ENCODE measurements at places on chromosomes 2 and 18.
A peak's percentile ranks its signal among the peaks of the same experiment; 100 is the strongest.

DNA sequence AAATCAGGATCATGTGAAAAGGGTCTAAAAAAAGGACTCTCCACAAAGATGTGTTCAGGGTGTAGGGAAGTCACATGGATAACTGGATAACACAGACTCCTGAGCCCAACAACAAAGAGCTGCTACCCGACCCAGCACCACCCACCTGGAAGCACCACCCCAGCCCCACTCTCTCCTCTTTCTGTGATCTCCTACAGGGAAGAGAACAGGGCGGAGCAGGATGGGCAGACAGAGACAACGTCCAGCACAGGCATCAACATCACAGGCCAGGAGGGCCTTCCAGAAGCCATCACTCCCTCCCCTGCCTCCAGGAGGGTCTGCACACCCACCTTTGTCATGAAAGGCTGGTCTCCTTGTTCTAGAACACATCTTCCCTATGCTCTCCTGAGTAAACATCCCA, 1.3 kb upstream of the CIB4 start:
- DNase-seq = no peak

- no peak for DNase-seq
These were observed 125.7 kb downstream of the KCTD1 start for GRCh38 chr18:26422472-26423162.

DNA sequence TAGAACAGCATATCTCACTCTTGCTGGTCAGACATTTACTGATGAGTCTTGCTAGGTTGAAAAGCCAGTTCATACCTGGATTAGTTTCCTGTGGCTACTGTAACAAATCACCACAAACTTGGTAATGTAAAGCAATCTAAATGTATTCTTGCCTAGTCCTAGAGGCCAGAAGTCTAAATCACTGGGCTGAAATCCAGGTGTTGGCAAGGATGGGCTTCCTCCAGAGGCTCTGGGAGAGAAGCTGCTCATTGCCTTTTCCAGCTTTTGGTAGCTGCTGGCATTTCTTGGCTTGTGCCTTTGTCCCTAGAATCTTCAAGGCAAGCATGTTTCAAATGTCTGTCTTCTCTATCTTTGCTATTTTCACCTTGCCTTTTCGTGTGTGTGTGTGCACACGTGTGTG, 62.3 kb upstream of the MAP4K3 start:
- DNase-seq = no peak

DNA sequence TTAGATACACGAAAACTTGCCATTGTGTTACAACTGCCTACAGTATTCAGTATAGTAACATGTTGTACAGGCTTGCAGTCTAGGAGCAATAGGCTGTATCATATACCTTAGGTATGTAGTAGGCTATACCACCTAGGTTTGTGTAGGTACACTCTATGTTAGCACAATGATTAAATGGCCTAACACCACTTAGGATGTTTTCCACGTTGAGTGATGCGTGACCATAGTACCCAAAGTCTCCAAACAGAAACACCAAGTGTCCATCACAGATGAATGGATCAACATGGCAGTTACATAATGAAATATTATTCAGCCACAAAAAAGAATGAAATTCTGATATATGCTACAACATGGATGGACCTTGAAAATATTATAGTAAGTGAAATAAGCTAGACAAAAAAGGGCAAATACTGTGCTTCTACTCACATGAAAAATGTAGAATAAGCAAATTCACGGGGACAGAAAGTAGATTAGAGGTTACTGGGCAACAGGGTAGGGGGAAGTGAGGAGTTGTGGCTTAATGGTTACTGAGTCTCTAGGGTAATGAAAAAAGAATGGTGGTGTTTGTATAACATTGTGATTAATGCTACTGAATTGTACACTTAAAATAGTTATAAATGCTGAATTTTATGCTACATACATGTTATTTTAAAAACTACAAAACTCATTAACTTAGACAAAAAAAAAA, 62.6 kb downstream of the TMEM131 start:
- DNase-seq = no peak

DNA sequence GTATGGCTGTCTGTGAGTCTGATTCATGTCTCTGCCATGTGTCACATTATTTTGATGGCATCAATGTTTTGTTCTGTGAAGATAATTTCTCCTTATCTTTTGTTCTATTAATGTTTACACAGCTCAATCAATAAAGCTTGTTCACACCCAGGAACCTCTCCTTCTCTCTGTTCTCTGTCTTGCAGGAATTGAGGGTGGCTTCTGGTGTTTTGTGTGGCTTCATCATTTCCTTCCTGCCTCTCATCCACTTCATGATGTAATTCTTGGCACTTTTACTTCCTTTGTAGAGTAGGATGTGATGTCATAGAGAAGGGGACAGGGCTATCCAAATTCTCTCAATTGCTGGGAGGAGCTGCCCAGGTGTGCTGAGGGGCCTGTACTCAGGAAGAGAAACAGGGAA, 27.2 kb downstream of the ASXL3 start:
- DNase-seq = no peak

DNA sequence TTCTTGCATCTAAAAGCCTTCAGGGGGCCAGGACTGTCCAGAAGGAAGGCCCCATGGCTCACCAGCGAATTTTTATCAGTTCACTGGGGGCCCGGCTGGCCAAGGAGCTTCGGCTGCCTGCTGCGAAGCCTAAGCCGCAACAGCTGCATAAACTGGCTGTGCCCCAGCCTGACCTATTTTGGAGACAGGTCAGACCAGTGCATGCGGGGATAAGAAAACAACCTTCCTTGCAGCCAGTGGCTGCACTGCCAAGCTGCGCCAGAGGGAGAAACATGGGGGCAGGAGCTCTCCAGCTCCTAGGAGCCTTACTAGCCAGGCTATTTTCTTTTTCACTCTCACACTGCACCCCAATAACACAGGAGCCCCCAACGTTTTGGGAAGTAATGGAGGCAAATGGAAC, 15.2 kb downstream of the PAX3 start:
- no peak for DNase-seq

DNA sequence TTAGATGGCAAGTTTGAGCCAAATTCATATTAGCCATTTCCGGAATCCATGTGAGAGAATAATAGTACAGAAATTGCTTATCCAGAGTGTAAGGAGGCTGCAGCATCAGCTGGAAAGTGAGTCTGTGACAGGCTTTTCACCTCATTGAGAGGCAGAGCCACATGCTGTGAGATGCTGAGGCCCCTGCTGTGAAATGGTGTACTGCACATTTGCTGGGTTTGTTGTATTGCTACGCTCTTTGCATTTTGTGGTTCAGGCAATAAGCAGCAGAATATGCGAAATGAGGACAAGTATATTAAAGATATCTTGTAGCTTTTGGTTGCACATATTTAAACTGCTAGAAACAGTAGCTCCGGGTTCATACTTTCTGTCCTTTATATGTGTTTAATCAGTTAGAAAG, 37.0 kb downstream of the NABP1 start:
- DNase-seq = no peak

DNA sequence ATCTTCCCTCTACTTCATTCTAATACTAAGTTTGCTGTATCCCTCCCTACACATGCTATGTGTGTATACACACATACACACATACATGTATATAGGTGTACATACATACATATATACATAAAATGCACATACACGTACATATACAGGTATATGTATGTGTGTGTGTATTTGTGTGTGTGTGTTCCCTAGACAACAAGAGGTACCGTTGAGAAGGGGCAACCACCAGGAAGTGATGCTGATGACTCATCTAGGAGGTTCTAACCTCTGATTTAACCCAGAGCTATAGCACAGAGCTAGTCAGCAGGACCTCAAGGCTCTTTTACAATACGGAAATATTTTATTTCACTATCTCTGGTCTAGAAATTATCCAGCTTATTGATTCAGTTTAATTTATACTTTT, 139.2 kb downstream of the LAMA3 start:
- DNase-seq = no peak

DNA sequence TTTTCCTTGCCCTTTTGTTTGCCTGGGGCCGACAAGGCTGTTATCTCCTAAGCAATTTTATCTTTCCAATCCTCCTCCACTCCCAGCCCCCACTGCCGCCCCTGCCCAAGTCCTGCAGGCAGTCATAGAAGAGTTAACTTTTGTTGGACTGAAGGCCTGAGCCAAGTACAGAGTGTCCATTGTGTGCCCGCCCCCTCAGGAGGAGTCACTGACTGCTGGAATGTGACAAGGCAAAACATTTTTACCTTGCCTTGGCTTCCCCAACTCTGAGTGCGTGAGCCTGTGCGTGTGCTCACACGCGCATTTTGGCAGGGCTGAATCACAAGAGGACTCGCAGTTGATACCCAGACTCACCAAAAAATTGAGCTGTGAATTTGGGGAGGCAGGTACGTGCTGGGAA, 16.2 kb downstream of the SETBP1 start:
- DNase-seq = no peak

DNA sequence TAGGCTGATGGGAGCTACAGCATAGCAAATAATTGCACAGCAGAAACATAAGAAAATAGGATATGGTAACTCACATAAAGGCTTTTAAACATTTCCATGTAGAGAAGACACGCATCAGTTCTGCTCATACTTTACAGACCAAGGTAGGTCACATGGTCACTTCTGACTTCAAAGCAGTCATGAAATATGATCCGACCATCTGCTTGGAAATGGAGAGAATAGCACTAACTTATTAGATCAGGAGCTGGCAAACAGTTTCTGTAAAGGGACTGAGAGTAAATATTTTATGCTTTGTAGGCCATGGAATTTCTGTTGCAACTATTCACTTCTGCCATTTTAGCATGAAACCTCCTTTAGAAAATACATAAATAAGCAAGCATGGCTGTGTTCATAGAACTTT, 936.6 kb upstream of the FANCL start:
- no peak for DNase-seq

DNA sequence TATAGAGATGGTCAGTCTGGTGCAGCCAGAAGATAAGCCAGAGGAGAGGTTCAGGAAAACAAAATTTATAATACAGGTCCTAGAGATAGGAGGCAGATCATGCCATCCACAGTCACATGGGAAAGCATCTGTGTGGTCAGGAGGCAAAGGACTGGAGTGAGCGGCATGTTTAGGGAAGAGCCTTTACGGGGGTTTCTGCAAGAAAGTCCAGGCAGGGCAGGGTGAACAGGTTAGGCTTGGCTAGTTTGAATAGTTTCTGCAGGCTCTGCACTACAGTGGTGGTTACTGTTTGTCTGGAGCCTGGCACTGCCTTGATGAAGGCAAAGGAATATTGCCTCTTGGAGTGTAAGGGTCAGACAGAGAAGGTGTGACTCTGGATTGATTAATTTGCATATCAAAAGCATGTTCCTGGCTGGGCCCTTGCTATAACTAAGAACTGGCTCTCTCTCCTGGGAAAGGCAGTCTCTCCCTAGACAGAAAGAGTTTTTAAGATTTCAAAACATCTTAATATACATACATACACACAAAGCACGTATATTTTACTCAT, 1034.7 kb upstream of the CHAC2 start:
- no peak for DNase-seq

DNA sequence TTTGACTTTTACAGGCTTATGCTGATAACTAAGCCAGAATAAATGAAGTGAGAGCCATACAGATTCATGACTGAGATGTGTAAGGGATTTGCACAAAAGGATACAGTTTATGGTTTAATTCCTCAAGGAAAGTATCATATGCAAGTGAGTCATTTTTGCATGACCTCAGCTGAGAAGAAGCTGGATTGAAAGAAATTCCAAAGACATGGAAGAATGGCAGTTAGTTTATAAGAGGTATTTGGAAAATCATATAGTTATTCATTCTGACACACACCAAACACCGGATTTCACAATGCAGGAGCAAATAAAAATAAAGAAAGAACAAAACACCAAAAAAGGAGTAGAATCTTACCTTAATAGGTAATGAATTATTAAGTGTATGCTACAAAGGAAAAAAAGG, 83.2 kb upstream of the RND3 start:
- no peak for DNase-seq

- DNase-seq = no peak
These were observed 818.4 kb upstream of the CDH2 start for GRCh38 chr18:28995319-28995718.

DNA sequence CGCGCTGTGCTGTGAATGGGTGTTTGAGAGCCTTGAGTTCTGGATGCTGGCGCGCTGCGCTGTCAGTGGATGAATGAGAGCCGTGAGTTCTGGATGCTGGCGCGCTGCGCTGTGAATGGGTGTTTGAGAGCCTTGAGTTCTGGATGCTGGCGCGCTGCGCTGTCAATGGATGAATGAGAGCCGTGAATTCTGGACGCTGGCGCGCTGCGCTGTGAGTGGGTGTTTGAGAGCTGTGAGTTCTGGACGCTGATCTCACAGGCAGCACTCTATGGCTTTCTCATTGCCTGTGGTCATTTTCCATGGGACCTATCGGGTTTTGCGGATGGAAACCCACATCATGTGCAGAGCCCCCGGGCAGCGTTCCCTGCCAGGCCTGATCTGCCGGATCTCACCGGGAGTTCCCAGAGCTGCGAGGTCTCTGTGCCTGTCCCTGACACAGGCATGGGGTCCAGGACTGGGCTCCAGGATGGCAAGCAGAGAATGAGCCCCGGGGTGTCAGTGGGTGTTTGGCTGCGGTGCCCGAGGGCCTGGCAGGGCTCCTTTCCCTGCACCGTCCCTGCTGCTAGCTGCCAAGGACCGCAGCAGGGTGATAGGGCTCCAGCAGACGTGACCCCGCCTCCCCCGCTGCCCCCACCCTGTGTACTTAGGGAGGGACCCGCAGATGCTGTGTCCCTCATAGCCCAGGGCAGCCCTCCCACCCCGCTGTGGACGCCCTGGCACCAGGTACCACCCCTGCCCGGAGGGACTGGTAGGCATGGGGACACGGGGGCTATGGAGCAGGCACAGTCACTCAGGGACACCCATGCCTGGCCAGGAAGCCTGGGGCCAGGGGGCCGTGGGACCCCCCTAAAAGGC, 9.7 kb downstream of the PDCD1 start:
- DNase-seq = peak; percentile 32

DNA sequence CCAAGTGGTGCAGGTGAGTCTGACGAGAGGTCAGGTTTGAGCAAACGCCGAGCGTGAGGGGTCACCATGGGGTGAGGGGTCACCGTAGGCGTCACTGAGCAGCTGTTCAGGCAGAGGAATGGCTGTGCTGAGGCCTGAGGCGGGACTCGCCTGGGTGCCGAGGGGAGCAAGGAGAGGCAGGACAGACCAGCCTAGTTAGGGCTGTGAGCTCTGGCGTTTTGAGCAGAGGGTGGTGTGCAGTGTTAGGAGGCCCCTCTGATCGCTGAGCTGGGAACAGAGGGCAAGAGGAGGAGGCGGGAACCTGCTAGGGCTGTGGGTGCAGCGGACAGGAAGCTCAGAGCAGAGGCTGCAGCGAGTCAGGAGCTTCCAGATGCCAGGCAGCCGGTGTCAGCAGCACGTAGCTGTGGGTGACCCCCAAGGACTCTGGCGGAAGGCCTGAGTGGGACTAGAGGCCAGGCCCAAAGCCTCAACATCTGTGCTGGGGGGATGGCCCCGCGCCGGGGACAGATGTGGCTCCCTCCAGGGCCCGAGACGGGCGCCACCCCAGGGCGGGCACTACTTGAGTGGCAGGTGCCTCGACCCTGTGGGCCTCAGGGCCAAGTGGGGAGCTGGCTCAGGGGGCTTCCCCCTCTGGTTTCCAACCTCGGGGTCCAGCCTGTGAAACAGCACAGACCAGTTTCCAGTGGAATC, 55.7 kb downstream of the KCNG2 start:
- no peak for DNase-seq

- DNase-seq = no peak
These were observed 203.9 kb downstream of the PRKCE start for GRCh38 chr2:45855374-45855773.
